Activated T-helper 1 cell treated with anti-CD3 and anti-CD28 coated beads, Interleukin-2, amount 50 U/mL, for 16 hours (primary cell): ENCODE measurements at places on chromosomes 6 and 20.

DNA sequence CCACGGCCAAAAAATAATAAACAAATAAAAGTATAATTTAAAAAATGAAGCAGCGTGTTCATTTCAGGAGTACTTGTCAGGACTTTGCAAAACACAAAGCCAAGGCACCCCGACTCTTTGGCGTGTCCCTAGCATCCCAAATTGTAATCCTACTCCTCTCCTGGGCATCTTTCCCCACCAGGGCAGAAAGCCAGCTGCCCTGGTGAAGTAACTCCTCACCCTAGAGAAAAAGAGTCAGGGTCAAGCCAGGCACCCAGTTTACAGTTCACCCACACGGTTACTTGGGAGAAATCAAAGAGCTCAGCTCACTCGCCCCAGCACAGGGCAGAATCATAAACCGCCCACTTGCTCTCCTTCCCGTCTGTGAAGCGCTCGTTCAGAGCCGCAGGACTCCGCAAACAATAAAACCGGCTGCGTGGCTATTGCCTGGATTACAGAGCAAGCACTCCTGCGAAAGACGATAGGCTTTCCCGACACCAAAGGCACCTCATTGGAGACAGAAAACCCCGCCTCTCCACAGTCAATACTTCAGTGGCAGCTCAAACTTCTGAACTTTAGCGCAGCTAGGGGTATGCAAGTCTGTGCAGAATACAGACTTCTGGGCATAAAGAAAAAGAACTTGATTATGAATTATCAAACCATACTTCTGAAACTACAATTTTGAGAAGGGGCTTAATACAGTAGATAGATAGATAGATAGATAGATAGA is 73.0 kb upstream of the NHSL1 start:
- no peak for DNase-seq

- DNase-seq: no peak
Measured at GRCh38 chr6:152858141-152858540, 107.5 kb downstream of the VIP start.

GRCh38 chr6:107323133-107323785 is 136.1 kb downstream of the PDSS2 start:
- DNase-seq: no peak

- no peak for DNase-seq
Measured at GRCh38 chr6:35183935-35184334, 29.8 kb upstream of the SCUBE3 start.

- no peak for DNase-seq
Measured at GRCh38 chr6:28974505-28974904, 30.6 kb downstream of the ZNF311 start.

DNA sequence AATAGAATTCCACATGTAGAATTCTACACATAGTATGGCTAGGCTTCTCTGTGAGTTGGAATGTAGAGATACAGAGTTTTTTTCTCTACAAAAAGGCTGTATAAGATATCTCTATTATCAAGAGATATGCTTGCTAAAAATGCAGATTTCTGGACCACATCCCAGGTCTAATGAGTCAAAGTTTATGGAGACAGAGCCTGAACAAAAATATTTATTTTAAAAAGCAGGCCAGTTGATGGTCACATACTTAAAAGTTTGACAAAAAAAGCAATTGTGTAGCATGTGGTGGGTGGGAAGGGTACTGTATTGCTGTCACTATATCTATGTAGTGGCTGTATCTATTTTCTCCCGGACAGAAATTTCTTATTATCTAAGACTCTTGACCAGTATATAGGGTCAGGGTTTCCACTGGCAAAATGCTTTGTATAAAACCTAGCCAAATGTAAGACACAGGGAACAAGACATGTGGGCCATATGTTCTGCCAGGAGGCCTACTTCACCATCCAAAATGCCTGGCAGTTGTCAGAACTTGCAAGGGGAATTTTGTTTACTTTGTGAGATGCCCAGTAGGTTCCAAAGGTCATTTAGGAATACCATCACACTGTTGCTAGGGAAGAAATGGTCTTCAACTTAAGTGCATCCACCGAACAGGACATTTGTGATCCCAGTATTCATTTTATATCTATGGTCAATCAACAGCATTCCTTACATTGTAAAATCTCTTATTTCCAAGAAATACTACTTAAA is 60.6 kb downstream of the SHPRH start:
- no peak for DNase-seq

- no peak for DNase-seq
Measured at GRCh38 chr6:72553531-72554511, 68.0 kb upstream of the KCNQ5 start.

- DNase-seq: no peak
Measured at GRCh38 chr20:51641866-51642265, 99.3 kb upstream of the NFATC2 start.

DNA sequence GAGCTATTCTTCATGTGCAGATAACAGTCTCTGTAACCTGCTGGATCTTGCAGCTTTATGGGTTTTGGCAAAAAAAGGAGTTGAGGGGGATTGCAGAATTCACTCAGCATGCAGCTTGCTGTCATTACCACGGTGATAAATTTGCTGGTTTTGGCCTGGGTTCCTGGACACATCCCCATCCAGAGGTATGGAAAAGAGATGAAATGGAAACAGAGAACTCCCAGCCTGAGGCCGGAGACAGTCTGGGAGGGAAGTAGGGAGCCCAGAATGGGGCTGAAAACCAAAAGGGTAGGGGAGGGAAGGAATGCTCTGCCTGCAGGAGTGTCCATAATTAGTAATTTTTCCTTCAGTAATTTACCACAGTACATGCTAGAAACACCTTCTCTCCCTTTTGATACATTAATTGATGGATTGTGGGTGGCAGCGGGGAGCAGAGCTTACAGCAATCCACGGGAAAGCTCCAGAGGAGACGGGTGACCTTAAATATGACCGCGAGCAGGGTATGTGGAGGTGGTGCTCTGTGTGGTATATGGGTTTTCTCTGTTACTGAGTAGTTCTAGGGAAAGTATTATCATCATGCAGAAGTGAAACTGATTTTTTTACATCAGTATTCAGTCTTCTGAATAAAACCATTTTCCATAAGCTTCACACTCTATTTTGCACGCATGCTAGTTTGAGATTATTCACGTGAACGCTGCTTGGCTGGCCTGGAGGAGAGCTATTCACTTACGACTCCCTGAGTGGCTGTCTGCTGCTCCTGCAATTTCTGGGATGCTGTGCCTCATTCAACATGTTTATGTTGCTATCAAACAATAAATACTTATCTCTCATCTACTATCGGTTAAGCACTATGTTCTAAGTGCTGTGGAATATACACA is 66.3 kb upstream of the KCNK16 start:
- DNase-seq: no peak

- DNase-seq: no peak
Measured at GRCh38 chr6:78808356-78808891, 58.9 kb upstream of the IRAK1BP1 start.
